ENCODE measurements at places on chromosomes 7 and 10. TPM values are rescaled to one million over a fixed set of nuclear protein-coding genes. Genes with fewer than 3 reads are reported as not detected.

The PDZD7 gene
- 0.67 TPM for total RNA-seq

The MBL2 gene
- total RNA-seq = not detected

The IFIT3 gene
- 5.0 TPM for total RNA-seq

The VSTM4 gene
- total RNA-seq = 0.50 TPM

The TACC2 gene
- total RNA-seq = 76.2 TPM

The HKDC1 gene
- total RNA-seq = 11.6 TPM

The CCDC146 gene
- total RNA-seq = 0.48 TPM

The TAS2R5 gene
- total RNA-seq = 0.51 TPM

The IKZF5 gene
- 6.3 TPM for total RNA-seq

The ACSM6 gene
- not detected for total RNA-seq

The GNG11 gene
- 40.0 TPM for total RNA-seq

The TSPAN13 gene
- total RNA-seq = 17.6 TPM

The NRF1 gene
- 10.9 TPM for total RNA-seq

The PSTK gene
- 4.6 TPM for total RNA-seq

The TMEM26 gene
- 0.06 TPM for total RNA-seq

The STEAP2 gene
- 4.2 TPM for total RNA-seq

The CLRN3 gene
- not detected for total RNA-seq

The DDC gene
- total RNA-seq = 0.75 TPM

The CFAP58 gene
- 0.10 TPM for total RNA-seq

The CYP26A1 gene
- total RNA-seq = 3.0 TPM

The ZNF853 gene
- total RNA-seq = 2.0 TPM

The FAM25A gene
- total RNA-seq = not detected

The FZD8 gene
- total RNA-seq = 5.0 TPM

The OR6B1 gene
- total RNA-seq = not detected

The AGR3 gene
- not detected for total RNA-seq

The LRMDA gene
- 3.8 TPM for total RNA-seq

The ASAH2 gene
- 0.38 TPM for total RNA-seq

The CPXM2 gene
- not detected for total RNA-seq

The GBX1 gene
- total RNA-seq = not detected

The GRM3 gene
- total RNA-seq = not detected

The OR9A2 gene
- not detected for total RNA-seq

The AGAP6 gene
- total RNA-seq = 8.5 TPM

The LAMB1 gene
- 104 TPM for total RNA-seq

The PRPS1L1 gene
- not detected for total RNA-seq

The TET1 gene
- 0.72 TPM for total RNA-seq

The LRRC18 gene
- total RNA-seq = not detected

The PLEKHS1 gene
- total RNA-seq = 0.03 TPM

The NKX1-2 gene
- 0.06 TPM for total RNA-seq

The ZP3 gene
- 22.2 TPM for total RNA-seq

The CYP2C8 gene
- total RNA-seq = not detected

The CALCR gene
- not detected for total RNA-seq

The HOXA4 gene
- 1.2 TPM for total RNA-seq

The GSDME gene
- total RNA-seq = 41.6 TPM

The WDR91 gene
- total RNA-seq = 7.9 TPM

The CCL24 gene
- not detected for total RNA-seq

The ASB15 gene
- not detected for total RNA-seq

The IQUB gene
- 0.12 TPM for total RNA-seq

The PRKAG2 gene
- 33.0 TPM for total RNA-seq

The AFAP1L2 gene
- total RNA-seq = 29.4 TPM

The SMO gene
- total RNA-seq = 13.6 TPM

The DGKI gene
- total RNA-seq = 0.23 TPM

Measured in A549 treated with GW870086 at 1 μM for 4 hours (cell line).